ENCODE measurements at places on chromosomes 12 and 14.
A peak's percentile ranks its signal among the peaks of the same experiment; 100 is the strongest.

GRCh38 chr14:36383767-36384431 lies 63.5 kb upstream of the MBIP start:
- no peak for DNase-seq

GRCh38 chr14:41378526-41378925 lies 228.2 kb upstream of the LRFN5 start:
- DNase-seq: no peak

GRCh38 chr14:90580377-90581335 lies 183.8 kb downstream of the CALM1 start:
- DNase-seq: peak; percentile 24

GRCh38 chr12:103933237-103933636 lies 3.0 kb downstream of the HSP90B1 start:
- DNase-seq: no peak

DNA sequence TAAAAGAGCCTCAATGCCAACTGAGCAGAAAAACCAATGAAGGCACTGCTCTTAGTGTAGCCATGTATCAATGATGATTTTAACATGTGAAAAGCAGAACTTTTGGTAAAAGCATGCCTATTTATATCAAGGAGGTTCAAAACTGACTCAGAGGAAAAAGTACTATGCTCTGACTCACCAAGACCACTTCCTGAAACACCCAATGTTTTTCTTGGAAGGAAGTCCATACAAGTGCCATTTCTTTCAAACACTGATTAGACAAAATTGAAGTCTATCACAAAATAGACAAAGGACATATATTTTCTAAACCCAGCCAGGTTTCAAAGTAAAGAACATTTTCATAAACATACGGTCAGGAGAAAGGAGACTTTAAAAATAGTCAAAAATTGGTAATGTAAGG lies 88.6 kb downstream of the EPS8 start:
- peak; percentile 92 for DNase-seq

- DNase-seq: no peak
Observed at GRCh38 chr12:3061501-3062215, 15.5 kb upstream of the TSPAN9 start.

- DNase-seq: no peak
Observed at GRCh38 chr14:37270629-37271028, 72.9 kb downstream of the MIPOL1 start.

Measured in fibroblast of skin of right quadriceps (primary cell).